ENCODE measurements at places on chromosomes 11 and 22.

GRCh38 chr11:1230121-1230455 is 7.2 kb downstream of the MUC5B start:
- DNase-seq: no peak

GRCh38 chr11:19907839-19908238 is 195.2 kb downstream of the NAV2 start:
- DNase-seq: no peak

DNA sequence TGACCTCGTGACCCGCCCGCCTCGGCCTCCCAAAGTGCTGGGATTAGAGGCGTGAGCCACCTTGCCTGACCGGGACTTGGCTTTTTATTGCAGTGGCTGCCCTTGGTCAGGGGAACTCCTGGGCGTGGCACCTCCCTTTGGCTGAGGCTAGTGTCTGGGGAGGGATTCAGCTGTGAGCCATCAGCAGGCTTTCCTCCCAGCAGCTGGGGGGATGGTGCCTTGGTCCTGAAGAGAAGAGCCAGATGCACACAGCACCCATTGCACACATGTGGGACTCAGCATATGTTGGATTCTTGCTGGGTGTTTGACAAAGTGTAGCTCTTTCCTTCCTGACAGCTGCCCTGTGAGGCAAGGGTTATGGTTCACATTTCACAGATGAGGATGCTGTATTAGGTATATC is 8.4 kb downstream of the CYTH4 start:
- no peak for DNase-seq

GRCh38 chr11:87236368-87236767 is 198.6 kb downstream of the TMEM135 start:
- DNase-seq: no peak

- no peak for DNase-seq
Measured at GRCh38 chr11:110984147-110984546, 261.4 kb upstream of the POU2AF2 start.

GRCh38 chr22:22816171-22816514 is 71.5 kb upstream of the IGLL5 start:
- DNase-seq: no peak

DNA sequence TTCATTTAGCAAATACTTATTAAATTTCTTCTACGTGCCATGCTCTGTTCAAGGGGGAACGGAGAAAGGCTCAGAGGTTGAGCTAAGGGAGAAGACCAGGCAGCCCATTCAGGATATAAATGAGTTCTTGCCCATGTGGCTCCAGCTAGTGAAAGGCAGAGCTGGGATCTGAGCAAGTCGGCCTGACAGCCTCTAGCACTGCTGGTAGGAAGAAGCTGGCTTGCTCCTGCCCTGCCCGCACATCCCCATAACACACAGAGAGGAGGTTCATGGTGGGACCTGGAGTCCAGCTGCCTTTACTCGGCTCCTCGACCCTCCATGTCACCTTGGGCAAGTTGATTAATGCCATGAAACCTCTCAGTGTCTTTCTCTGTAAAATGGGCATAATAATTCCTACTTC is 2.0 kb downstream of the SLC15A3 start:
- DNase-seq: no peak

DNA sequence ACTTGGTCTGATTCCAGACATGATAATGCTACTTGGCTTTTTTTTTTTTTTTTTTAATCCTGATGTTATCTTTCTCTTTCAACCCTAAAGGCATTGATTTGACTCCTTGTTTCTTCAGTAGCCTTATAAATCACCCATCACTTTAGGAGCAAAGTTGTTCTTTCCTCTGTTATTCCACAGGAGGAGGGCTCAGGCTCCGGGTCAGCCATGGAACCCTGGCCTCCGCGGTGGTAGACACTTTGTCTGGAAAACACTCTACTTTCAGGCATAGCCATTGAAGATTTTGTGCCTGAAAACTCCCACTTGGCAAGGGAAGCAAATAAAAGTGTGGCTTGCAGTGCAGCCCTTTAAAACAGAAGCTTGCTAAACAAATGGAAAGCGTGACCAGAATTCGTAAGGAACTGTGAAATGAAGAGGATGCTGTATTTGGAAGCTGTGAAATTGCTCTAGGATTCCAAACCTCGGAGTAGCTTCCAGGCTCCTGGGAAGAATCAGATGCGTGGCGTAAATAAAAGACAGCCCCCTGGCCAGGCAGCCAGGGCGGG is 44.9 kb downstream of the ARHGAP8 start:
- DNase-seq: no peak

- DNase-seq: no peak
Measured at GRCh38 chr11:73225001-73225686, 7.1 kb downstream of the P2RY2 start.

GRCh38 chr11:10118865-10119264 is 175.2 kb downstream of the SBF2 start:
- no peak for DNase-seq

DNA sequence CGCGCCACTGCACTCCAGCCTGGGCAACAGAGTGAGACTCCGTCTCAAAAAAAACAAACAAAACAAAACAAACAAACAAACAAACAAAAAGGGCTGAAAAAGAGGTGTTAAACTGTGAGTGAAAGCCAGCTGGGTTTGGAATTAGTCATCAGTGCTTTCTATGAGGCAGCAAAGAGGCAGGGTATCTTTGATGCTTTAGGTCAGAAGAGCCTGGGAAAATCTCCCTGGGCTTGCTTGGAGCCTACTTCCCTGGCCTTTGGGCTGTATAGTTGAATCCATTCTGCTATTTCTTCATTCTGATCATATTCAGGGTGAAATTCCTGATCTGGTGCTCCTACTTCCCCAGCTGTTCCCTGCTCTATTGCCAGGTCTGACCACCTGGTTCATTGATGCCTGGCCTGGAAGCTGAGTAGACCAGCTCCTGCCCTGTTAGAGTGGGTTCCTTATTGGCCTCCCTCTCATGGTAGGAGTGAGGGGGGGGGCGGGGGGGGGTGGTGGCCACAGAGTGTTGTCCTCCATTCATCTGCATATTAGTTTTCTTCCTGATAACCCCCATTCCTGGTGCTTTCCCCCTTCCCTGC is 65.6 kb downstream of the INSC start:
- DNase-seq: no peak

GRCh38 chr11:11379661-11380060 is 26.6 kb upstream of the CSNK2A3 start:
- no peak for DNase-seq

DNA sequence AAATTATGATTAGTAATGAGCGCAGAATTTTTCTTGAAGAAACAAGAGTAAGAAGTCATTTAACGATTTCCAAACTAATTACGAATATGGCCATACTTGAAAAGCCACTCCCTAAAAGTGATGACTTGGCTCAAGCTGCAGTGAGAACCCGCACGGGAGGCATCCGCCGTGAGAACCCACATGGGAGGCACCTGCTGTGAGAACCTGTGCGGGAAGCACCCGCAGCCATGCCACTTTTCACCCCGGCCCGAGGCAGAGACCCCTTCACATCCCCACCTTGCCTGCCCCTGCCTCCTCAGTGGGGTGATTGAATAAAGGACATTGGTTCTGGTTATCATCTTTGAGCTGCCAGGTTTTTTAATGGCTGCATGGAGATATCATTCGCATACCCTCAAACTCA is 89.7 kb downstream of the BRD1 start:
- DNase-seq: no peak

DNA sequence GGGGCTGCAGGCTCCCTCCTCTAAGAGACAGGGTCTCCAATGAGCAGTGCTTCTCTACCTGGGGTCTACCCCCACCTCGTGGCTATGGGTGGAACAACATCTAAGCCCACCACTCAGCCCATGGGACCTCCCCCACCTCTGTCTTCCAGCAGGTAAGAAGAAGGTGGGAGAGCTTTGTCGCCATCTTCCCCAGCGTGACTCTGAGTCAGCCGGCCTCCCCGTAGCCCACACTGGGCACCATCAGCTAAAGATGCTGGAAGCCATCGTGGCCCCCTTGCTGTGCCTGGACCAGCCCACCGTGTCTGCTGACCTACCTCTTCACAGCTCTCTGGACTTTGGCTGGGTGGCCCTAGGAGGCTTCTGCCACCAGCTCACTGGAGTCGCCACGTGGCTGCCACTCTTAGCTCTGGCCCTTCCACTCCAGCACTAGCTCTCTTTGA is 944 bp downstream of the C11orf86 start:
- DNase-seq: no peak

DNA sequence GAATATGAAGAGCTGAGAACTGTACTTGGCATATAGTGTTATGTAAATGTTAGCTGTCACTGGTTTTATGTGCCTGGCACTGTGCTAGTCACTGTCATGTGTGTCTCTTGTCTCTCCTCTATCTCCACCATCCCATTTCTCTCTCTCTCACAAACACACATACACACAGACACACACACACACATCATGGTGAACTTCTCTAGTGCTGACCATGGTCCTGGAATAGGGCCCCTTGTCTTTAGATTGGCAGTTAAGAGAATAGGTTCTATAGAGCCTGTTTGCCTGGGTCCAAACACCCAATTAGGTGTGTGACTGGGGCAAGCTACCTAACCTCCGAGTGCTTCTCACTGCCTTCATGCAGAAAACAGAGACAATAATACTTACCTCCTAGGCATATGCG is 109.7 kb upstream of the NARS2 start:
- DNase-seq: no peak

GRCh38 chr11:96015906-96016565 is 92.1 kb upstream of the MTMR2 start:
- DNase-seq: no peak

GRCh38 chr22:42747701-42748513 is 27.2 kb upstream of the A4GALT start:
- DNase-seq: no peak

- no peak for DNase-seq
Measured at GRCh38 chr11:70860888-70861287, 391.5 kb downstream of the SHANK2 start.

- no peak for DNase-seq
Measured at GRCh38 chr22:42985531-42985905, 29.4 kb downstream of the PACSIN2 start.

- DNase-seq: no peak
Measured at GRCh38 chr22:40237241-40237640, 59.5 kb downstream of the TNRC6B start.

- no peak for DNase-seq
Measured at GRCh38 chr11:35230388-35230787, 91.4 kb downstream of the CD44 start.

GRCh38 chr11:61114913-61115312 is 12.6 kb downstream of the CD5 start:
- no peak for DNase-seq

DNA sequence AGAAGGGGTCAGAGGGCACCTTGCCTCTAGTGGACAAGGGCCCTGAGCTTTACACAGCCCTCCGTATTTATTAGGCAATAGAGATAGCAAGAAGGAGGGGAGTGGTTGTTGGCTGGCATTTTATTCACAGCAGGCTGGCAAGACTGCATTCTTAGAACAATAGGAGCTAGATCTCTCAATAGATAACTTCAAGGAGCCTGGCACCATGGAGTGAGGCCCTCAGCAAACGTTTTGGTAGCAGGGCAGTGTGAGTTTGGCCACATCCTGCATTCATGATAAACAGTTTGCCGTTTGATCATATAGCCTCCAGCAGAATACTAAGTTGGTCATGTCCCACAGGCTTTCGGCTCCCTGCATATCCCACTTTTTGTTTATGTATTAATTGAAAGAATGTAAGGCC is 31.6 kb downstream of the OR10A6 start:
- no peak for DNase-seq

- no peak for DNase-seq
Measured at GRCh38 chr11:118606157-118606843, 1.1 kb upstream of the PHLDB1 start.

DNA sequence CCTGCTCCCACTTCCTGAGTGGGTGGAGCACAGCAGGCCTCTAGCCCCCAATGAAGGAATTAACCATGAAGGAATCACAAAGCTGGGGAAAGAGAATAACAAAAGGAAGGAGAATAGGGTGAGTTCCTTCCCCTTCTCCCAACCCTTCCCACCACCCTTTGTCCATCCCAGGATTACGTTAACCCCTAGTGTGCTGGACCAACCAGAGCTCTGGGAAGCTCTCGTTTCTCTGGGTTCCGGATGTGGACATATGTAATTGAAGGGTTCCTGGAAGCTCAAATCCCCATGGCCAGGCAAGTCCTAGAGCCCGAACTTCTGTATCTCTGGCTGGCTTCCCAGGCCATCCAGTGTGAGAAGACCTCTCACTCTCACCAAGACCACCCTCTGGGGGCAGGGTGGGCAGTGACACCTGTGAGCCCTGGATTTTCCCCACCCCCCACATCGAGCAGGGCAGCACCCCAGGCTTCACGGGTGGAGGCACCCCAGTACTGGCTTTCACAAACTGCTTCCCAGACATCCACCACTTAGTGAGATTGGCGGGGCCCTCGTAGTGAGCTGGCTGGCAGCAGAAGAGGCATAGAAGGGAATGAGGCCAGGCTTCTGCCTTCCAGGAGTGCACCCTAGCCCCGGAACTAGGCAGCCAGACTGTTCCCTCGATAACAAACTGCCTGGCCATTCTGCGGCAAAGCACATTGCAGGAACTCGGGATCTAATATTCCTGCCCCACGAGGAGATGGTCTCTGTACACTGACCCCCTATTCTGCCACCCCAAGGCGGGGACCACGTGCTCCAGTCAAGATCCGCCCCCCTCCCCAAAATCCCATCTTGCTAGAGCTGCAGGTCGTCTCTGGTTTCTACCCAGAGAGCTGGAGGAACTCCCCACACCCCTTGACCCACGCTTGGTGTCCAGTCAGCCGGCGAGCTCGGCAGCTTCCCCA is 2.1 kb downstream of the NECTIN1 start:
- no peak for DNase-seq

DNA sequence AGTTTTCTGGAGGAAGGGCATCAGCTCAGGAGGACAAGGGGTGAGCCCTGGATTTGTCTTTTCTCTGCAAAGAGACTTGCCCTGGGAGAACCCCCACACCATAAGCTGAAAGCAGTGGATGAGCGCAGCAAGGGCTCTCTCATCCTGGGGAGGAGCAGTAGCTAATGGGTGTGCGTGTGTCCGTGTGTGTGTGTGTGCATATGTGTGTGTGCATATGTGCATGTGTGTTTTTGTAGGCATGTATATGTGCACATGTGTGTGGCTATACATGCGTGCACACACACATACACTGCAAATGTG is 45.3 kb downstream of the SMIM38 start:
- DNase-seq: no peak

- DNase-seq: no peak
Measured at GRCh38 chr22:22872722-22873708, 14.6 kb upstream of the IGLL5 start.

GRCh38 chr11:93652679-93653078 is 8.8 kb upstream of the CEP295 start:
- no peak for DNase-seq

- no peak for DNase-seq
Measured at GRCh38 chr11:118295815-118296454, 8.6 kb upstream of the CD3E start.

DNA sequence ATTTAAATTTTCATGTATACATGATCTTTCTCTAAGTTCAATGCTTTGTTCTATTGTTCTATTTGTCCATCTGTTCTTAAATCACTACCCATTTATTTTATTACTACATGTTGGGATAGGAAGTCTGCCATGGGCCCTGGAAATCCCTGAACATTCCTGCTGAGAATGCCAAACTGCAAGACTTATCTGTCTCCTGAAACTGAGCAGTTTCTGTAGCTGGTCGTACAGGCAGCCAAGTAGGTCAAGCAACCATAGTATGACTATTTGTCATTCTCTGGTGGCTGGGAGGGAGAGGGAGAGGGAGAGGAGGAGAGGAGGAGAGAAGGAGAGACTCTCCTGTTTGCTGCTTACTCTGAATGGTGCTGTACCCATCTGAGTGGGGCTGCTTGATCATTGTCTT is 82.8 kb upstream of the SNX19 start:
- no peak for DNase-seq

GRCh38 chr22:46047841-46048595 is 71.1 kb upstream of the WNT7B start:
- no peak for DNase-seq
